ENCODE measurements at places on chromosomes 1 and 21.
A peak's percentile ranks its signal among the peaks of the same experiment; 100 is the strongest.

- H3K36me3 ChIP-seq: no peaks in the 10 kb centered on the region
- peak; percentile 13 for DNase-seq
- H3K4me1 ChIP-seq: no peaks in the 10 kb centered on the region
- no peak overlapping the region for H3K4me3 ChIP-seq
- no peak overlapping the region for H3K27ac ChIP-seq
Measured at GRCh38 chr1:116432655-116433265, 59.7 kb downstream of the ATP1A1 start.

DNA sequence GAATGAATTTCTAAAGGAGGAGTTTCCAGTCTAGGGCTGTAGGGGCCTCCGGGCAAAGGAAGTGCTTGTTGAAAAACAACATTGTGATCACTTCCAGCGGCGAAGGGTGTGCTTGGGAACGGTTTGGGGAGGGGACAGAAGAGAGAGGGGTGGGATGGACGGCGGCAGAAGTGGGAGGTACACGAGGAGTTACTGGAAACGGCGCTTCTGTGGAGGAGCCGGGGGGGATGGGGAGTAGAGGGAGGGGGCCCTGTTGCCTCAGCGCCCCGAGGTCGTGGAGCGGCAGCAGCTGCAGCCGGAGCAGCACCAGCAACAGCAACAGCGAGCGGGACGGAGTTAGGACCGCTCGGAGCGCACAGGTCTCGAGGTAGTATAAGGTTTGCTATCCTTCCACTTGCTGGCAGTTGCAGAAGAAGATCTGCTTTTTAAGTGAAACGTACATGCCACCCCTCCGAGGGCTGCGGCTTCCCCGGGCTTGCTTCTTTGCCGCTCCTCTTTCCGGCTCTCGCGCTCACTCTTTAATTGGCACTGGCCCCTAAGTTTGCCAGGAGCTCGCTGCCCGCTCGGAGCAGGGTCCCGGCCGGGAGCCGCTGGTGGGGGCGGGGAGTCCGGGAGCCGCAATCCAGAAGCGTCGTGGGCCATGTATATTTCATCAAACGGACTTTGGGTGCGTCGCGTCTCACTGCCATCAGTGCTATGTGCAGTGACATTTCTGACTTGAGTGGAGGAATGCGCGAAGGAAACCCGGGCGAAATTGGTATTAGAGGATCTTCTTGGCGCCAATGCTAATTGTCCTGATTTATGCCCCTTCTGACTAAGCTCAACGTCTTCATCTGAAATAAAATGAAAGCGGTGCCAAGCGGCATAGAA, 771 bp upstream of the NTNG1 start:
- peaks cover 30% of the 10 kb centered on the region for H3K27me3 ChIP-seq
- H3K4me3 ChIP-seq: peak overlapping the region; percentile 72
- H3K27ac ChIP-seq: no peak overlapping the region
- no peaks in the 10 kb centered on the region for H3K36me3 ChIP-seq
- H3K4me1 ChIP-seq: peaks cover 21% of the 10 kb centered on the region
- peak; percentile 46 for DNase-seq

- no peaks in the 10 kb centered on the region for H3K4me1 ChIP-seq
- H3K27me3 ChIP-seq: peaks cover 18% of the 10 kb centered on the region
- DNase-seq: no peak
- H3K4me3 ChIP-seq: no peak overlapping the region
Measured at GRCh38 chr21:32878661-32879060, 107.1 kb upstream of the PAXBP1 start.

- no peaks in the 10 kb centered on the region for H3K27me3 ChIP-seq
- no peak overlapping the region for H3K27ac ChIP-seq
- no peak for DNase-seq
- no peaks in the 10 kb centered on the region for H3K36me3 ChIP-seq
- peak overlapping the region; percentile 5 for H3K4me3 ChIP-seq
Measured at GRCh38 chr1:229561141-229561540, 2.6 kb upstream of the ABCB10 start.

DNA sequence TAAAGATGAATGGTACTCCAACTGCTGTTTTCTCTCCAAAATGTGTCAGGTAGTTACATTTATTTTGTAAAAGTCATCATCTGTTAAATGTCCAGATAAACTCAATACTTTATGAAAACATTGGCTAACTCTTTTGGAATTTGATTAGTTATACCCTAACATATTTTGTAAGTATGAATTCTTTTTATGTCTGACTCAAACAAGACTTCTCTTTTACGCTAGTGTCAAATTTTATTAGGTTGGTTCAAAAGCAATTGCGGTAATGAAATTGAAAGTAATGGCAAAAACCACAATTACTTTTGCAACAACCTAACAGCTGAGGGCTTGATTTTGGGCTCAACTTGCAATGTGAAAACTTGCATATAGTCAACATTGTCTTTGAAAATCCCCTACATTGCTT, 41.0 kb upstream of the USP25 start:
- H3K36me3 ChIP-seq: no peaks in the 10 kb centered on the region
- H3K4me3 ChIP-seq: no peak overlapping the region

GRCh38 chr1:228211531-228212414, 3.9 kb downstream of the OBSCN start:
- no peak overlapping the region for H3K27ac ChIP-seq
- no peaks in the 10 kb centered on the region for H3K27me3 ChIP-seq
- H3K4me3 ChIP-seq: peak overlapping the region; percentile 50
- H3K36me3 ChIP-seq: no peaks in the 10 kb centered on the region

GRCh38 chr1:207333620-207334019, 12.1 kb downstream of the CD55 start:
- no peaks in the 10 kb centered on the region for H3K27me3 ChIP-seq
- H3K27ac ChIP-seq: peak overlapping the region; percentile 60
- H3K4me1 ChIP-seq: peaks cover 74% of the 10 kb centered on the region
- H3K4me3 ChIP-seq: no peak overlapping the region

DNA sequence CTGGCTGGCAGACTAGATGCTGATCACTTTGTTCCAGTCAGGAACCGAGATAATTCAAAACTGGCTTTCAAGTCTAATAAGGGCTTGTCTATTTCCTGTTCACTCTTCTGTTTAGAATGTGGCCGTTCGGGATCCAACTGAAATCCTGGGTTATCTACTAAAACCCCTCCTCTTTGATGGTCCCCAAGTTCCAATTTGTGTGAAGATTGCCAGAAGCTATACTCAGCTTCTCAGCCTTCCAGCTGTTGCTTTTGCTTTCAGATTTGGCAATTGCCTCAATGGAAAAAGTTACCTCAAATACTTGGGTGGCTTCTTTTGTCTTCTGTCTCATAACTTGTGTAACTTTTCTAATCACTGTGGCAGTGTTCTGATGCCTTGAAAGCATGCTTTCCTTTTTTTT, 43.7 kb downstream of the BTBD8 start:
- H3K4me3 ChIP-seq: peak overlapping the region; percentile 15
- DNase-seq: no peak
- no peaks in the 10 kb centered on the region for H3K27me3 ChIP-seq
- no peak overlapping the region for H3K27ac ChIP-seq
- H3K4me1 ChIP-seq: peaks cover 6% of the 10 kb centered on the region
- H3K36me3 ChIP-seq: no peaks in the 10 kb centered on the region

DNA sequence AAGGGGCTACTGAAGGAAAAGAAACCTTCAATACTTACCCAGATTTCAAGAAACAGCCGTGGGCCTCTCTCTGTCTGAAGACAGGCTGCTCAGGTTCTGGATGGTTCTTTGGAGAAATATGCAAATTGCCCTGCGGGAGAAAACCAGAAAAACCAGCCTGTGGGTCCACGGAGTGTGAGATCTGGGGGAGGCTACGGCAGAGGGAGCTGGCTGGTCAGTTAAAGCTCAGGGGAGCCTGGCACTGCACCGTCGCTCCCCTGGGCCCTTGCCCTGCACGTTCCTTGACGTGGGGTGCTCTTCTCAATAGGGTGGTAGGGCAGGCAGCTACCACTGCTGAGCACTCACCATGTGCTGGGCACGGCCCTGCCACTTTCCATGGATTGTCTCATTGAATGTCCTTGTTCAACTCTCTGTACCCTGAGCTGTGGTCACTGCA, 12.7 kb downstream of the TMCO4 start:
- H3K27ac ChIP-seq: no peak overlapping the region
- H3K36me3 ChIP-seq: peaks cover 17% of the 10 kb centered on the region
- H3K27me3 ChIP-seq: no peaks in the 10 kb centered on the region
- no peak overlapping the region for H3K4me3 ChIP-seq
- H3K4me1 ChIP-seq: no peaks in the 10 kb centered on the region

- DNase-seq: no peak
- H3K27ac ChIP-seq: no peak overlapping the region
- H3K36me3 ChIP-seq: no peaks in the 10 kb centered on the region
- H3K4me3 ChIP-seq: no peak overlapping the region
Measured at GRCh38 chr1:64133036-64133435, 70.4 kb upstream of the UBE2U start.

- H3K4me3 ChIP-seq: no peak overlapping the region
- H3K27me3 ChIP-seq: peaks cover 4% of the 10 kb centered on the region
Measured at GRCh38 chr1:27395441-27396195, 3.2 kb downstream of the GPR3 start.

DNA sequence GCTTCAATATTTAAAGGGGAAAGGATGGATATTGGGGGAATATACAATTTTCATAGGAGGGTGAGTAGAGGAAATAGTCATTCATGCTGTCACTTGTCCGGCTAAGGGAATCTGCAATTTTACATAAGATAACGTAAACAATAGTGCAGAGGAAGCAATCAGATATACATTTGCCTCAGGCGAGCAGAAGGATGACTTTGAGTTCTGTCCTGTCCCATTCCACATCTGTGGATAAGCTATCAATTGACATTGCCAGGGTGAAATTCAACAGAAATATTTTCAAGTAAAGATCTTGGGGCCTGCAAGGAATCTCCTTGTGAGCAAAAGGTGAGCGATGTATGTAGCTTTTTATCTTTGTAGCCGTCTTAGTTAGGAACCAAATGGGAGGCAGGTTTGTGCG, 32.6 kb downstream of the EVA1C start:
- no peaks in the 10 kb centered on the region for H3K27me3 ChIP-seq
- H3K36me3 ChIP-seq: peaks cover 5% of the 10 kb centered on the region
- H3K4me3 ChIP-seq: no peak overlapping the region

- H3K4me3 ChIP-seq: no peak overlapping the region
- no peaks in the 10 kb centered on the region for H3K4me1 ChIP-seq
- peaks cover 2% of the 10 kb centered on the region for H3K27me3 ChIP-seq
Measured at GRCh38 chr1:64654519-64655341, 90.1 kb upstream of the RAVER2 start.

- H3K27me3 ChIP-seq: no peaks in the 10 kb centered on the region
- peak overlapping the region; percentile 5 for H3K4me3 ChIP-seq
- H3K27ac ChIP-seq: peak overlapping the region; percentile 55
- peaks cover 16% of the 10 kb centered on the region for H3K36me3 ChIP-seq
- peaks cover 34% of the 10 kb centered on the region for H3K4me1 ChIP-seq
Measured at GRCh38 chr1:5995871-5996630, 3.8 kb upstream of the NPHP4 start.

GRCh38 chr1:234507626-234508387, 28.8 kb upstream of the TARBP1 start:
- no peak overlapping the region for H3K4me3 ChIP-seq
- no peaks in the 10 kb centered on the region for H3K27me3 ChIP-seq
- H3K27ac ChIP-seq: no peak overlapping the region
- H3K36me3 ChIP-seq: no peaks in the 10 kb centered on the region
- DNase-seq: no peak
- H3K4me1 ChIP-seq: peaks cover 17% of the 10 kb centered on the region

- no peaks in the 10 kb centered on the region for H3K27me3 ChIP-seq
- no peak overlapping the region for H3K4me3 ChIP-seq
- peaks cover 31% of the 10 kb centered on the region for H3K36me3 ChIP-seq
- H3K27ac ChIP-seq: no peak overlapping the region
Measured at GRCh38 chr1:24541711-24542346, 14.1 kb upstream of the NCMAP start.

DNA sequence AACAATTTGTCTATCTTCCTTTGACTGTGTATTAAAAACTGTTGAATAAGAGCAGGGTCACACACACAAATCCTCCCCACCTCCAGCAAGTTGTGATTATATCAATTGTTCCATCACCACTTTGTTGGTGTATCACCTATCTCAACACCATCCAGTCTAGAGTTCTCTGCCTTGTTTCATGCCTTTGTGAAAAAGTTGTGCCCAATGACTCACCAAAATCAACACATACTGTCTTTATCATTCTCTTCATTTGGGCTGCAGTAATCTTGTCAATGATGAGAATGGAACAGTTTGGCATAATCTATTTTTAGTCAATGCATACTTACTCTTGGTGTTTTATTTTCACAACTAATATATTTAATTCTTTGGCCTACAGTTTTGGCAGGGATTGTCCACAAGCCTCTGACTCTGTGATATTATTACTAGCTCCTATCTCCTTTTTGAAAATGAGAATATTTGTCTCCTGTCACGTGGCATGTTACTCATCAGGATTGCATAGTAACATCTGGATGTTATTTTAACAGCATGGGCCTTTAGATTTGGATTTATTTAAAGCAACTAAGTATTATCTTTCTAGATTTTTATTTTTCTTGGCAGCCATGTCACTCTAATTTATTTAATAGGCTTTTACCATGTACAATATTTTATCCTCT, 5.1 kb downstream of the C1orf87 start:
- H3K27ac ChIP-seq: no peak overlapping the region
- no peak overlapping the region for H3K4me3 ChIP-seq
- no peak for DNase-seq

GRCh38 chr1:19251305-19252196, at the start of the genes EMC1 and MRTO4:
Gene EMC1 (minus strand): TSS chr1:19251524. CDS start chr1:19251509, 15 bp downstream.
Gene MRTO4 (plus strand): TSS chr1:19251805. CDS start chr1:19251836, 31 bp downstream.
- peak within 1 kb of the TSS; percentile 97 for H3K4me3 ChIP-seq
- H3K36me3 ChIP-seq: peaks cover 5% of the 10 kb centered on the region
- H3K27ac ChIP-seq: peak within 1 kb of the TSS; percentile 98

DNA sequence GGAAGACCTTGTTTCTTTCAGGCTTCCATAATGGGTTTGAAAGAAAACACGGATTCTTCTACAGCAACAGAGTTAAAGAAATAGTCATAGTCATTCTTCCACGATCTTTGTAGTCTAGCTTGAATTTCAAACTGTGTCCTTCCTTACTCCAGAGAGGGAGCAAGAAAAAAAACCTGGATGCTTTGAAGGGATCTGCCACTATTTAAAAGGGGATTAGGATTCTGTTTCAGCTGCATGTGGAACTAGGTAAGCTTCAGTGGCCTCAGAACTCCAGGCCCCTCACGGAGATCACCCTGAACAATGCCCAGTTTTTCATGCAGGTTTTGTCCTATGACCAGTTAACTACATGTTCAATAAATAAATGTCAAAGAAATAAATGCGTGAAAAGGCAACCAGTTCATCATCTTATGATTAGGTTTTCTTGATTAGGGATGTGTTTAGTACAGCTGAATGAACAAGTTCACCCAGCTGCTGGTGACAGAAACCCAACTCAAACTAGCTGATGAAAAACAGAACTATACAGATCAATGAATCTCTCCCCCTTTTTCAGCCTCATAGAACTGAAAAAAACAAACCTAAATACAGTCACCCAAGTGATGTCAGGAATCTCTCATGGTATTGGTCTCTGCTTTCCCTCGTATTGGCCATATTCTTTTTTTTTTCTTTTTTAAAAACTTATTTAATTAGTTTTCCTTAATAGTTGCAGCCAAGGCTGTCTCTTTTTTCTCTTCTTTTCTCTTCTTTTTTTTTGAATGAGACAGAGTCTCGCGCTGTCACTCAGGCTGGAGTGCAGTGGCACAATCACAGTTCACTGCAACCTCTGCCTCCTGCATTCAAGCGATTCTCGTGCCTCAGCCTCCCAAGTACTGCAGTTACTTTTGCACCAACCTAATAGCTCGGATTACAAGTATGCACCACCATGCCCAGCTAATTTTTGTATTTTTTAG, 14.6 kb upstream of the MPZL1 start:
- no peak overlapping the region for H3K27ac ChIP-seq
- H3K27me3 ChIP-seq: no peaks in the 10 kb centered on the region
- H3K4me1 ChIP-seq: peaks cover 8% of the 10 kb centered on the region
- H3K36me3 ChIP-seq: peaks cover 39% of the 10 kb centered on the region

- no peaks in the 10 kb centered on the region for H3K4me1 ChIP-seq
- H3K27me3 ChIP-seq: peaks cover 6% of the 10 kb centered on the region
- no peaks in the 10 kb centered on the region for H3K36me3 ChIP-seq
- no peak for DNase-seq
- H3K27ac ChIP-seq: no peak overlapping the region
Measured at GRCh38 chr1:76921590-76921989, 54.3 kb downstream of the ST6GALNAC5 start.

Data from activated CD8-positive, alpha-beta T cell treated with anti-CD3 and anti-CD28 coated beads, Interleukin-2, amount 10 ng/mL, durations not matched to agents 7 days and 5 days (primary cell).